ENCODE measurements at places on chromosomes 12 and 14.

DNA sequence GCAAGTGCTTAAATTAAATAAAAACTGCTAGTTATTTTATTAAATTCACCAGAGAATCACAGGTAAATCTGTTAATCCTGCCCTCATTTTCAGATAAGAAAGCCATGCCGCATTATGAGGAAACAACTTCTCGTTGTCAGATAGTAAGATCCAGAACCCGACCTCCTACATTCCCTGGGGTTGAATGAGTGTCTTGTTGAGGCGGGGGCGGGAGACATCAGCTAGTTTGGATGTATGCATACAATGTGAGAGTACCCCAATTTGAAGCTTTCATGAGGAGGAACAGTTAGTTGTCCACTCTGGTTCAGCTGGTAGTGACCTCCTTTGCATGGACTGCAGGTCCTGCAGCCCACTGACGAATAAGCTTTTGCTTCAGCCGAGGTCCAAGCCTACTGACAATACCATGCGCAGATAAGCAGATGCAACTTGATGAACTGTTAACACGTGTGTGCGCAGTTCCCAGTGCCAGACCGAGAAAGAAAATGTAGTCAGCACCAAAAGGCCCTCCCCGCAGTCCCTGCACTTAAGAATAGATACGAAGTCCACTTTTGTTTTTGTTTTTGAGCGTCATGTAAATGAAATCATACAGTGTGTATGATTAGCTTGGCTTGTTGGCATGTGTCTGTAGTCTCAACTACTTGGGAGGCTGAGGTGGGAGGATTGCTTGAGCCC lies 34.9 kb downstream of the EVL start:
- DNase-seq: no peak

- DNase-seq: no peak
Observed at GRCh38 chr14:90575336-90575735, 178.5 kb downstream of the CALM1 start.

- no peak for DNase-seq
Observed at GRCh38 chr12:132524405-132524804, 34.5 kb downstream of the FBRSL1 start.

GRCh38 chr14:64713677-64714076 lies 9.5 kb downstream of the PLEKHG3 start:
- no peak for DNase-seq

- no peak for DNase-seq
Observed at GRCh38 chr12:102169922-102170621, 27.6 kb downstream of the PMCH start.

GRCh38 chr14:105526776-105527380 lies 495 bp downstream of the TMEM121 start:
- DNase-seq: no peak

DNA sequence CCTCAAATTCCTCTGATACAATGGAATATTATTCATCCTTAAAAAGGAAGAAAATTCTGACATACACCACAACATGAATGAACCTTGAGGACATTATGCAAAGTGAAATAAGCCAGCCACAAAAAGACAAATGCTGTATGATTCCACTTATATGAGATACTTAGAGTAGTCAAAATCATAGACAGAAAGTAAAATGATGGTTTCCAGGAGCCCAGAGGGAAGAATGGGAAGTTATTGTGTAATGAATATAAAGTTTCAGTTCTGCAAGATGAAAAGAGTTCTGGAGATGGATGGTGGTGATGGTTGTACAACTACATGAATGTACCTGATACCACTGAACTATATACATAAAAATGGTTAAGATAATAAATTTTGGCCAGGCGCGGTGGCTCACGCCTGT lies 18.3 kb downstream of the VWF start:
- DNase-seq: no peak

DNA sequence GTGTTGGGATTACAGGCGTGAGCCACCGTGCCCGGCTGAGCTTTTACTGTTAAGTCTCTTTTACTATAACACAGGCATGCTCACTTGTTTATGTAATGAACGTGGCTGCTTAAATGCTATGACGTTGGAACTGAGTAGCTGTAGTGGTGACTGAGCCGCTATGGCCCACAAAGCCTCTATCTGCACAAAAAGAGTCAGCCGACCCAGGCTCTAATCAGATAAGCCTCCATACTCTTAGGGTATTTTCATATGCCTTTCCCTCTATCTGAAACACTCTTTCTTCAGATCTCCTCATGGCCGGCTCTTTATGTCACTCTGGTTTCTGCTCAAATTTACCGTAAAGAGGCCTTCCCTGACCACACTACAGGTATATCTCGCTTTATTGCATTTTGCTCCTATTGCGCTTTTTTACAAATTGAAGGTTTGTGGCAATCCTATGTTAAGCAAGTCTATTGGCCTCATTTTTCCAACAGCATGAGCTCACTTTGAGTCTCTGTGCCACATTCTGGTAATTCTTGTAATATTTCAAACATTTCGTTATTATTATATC lies 8.0 kb downstream of the SLC2A14 start:
- DNase-seq: no peak

DNA sequence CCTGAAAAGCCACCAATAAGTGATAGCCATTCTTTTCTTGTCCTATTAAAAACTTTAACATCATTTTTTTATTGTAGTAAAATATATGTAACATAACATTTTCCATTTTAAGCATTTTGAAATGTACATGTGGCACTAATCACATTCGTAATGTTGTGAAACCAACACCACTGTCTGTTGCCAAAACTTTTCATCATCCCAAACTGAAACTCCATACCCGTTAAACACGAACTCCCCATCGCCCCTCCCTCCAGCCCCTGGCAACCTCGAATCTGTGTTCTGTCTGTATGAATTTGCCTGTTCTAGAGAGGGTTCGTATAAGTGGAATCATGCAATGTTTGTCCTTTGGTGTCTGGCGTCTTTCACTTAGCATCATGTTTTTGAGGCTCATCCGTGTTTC lies 75.9 kb downstream of the CCDC92 start:
- DNase-seq: no peak

DNA sequence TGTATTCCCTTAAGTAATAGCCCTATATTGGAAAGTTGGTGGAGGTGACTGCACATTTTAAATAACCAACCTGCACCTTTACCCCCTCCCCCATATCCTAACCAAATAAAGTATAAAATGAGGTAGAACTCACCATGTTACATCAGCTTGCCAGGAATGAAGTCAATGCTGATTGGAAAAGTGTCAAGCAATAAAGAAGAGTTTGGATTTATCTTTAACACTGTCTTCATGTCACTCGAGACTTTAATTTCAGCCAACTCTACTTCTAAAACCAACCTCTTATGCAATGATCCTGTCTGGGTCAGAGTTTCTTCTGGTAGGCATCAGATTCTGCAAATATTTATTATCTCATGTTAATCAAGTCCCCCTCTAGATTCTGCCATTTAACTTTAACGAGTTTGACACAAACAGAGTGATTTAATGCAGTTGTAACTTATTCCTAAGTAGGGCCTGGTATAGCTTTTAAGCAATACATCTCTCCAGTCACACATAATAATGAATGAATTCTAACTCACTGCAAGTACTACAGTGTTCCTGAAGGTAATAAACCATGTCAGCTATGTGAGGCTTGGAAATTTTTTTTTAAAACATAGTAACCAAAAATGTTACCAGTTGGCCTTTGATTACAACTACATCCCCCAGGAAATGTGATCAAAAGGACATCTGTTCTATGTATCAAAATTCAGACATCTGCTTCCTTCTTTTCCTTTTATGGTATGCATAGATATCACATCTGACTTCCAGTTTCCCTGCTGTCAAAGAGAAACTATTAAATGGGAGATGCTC lies 98.7 kb downstream of the ERGIC2 start:
- DNase-seq: no peak

DNA sequence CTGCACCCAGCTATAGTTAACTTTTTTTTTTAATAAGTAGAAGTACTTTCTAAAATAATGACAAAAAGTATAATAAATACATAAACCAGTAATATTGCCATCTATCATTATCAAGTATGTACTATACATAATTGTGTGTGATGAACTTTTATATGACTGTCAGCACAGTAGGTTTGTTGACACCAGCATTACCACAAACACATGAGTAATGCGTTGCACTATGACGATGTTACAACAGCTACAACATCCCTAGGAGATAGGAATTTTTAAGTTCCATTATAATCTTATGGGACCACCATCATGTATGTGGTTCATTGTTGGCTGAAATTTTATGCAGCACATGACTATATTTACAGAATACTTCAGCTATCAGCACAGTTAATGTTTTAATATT lies 62.9 kb upstream of the VSX2 start:
- no peak for DNase-seq

DNA sequence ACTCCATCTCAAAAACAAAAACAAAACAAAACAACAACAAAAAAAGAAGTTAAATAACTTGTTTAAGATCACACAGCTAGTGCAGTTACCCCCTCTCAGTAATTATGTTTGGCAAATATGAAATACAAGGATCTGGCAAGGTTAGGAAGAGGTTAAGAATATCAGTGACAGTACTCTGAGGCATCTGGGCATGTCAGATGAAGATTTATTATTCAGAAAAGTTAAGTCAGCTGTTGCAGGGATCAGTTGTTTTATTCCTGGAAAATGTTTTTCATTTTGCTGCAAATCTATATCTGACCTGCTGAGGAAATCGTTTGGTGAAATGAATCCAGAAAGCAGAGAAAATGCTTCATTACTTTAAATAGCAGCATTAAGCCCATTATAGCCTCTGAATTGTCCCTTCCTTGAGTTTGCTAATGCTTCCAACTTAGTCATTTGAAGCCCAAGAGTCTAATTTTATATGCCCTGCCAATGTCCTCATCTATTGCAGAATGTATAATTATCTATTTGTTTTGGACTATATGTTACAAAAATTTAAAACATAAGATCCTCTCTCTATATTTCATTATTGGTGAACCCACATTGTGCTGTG lies 8.1 kb downstream of the GPX2 start:
- no peak for DNase-seq

DNA sequence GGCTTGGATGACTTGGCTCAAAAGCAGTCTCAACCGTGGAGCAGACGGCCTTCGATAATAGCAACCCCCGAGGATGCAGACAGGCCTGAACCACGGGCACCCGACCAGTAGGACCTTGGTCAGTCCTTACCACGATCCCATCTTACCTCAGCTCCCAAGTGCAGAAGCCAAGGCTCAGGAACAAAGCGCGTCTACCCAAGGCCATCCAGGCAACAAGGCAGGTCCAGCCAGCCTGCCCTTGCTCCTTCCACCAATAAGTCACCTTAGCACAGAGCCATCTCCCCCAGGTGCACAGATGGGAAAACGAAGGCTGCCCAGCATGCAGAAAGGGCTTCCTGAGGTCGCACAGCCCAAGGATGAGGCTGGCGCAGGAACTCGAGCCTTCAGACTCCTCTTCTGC lies 77.3 kb downstream of the BCL11B start:
- DNase-seq: no peak

DNA sequence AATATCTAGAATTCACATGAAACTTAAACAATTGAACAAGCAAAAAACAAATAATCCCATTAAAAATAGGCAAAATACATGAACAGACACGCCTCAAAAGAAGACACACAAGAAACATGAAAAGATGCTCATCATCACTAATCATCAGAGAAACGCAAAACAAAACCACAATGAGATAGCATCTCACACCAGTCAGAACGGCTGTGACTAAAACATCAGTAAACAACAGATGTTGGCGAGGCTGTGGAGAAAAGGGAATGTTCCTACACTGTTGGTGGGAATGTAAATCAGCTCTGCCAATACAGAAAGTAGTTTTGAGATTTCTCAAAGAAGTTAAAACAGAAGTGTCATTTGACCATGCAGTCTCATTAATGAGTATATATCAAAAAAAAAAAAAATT lies 121.3 kb downstream of the PTPRO start:
- DNase-seq: no peak

DNA sequence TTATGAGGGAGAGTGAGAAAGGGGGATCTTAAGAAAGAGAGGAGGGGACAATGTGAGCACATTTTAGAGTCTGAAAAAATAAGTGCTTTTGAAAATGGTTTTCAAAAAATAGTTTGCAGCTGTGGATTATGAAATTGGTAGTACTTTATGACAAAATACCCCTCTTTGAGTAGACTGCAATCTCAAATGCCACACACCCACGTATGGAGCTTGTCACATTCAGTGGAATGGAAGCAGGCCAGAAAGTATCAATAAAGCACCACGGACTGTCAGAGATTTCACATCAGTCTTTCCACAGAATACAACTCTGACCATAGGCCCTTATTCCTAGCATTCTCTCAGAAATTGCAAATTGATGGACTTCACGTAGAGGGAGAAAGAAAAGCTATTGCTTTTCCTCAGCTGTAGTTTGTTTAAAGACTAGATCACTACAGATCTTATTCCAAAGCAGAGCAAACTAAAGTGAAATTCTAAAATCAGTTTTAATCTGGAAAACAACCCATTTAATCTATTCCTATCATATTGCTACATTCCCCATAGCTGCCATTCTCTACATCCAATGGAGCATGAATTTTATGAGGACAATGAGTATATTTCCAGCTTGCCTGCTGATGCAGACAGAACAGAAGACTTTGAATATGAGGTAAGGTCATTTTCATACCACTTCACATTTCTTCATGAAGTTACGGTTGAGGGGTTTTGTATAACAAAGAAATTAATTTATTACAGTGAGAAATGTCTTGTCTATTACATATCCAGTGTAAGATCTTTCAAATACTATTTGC lies 321.3 kb downstream of the PDZRN4 start:
- no peak for DNase-seq

DNA sequence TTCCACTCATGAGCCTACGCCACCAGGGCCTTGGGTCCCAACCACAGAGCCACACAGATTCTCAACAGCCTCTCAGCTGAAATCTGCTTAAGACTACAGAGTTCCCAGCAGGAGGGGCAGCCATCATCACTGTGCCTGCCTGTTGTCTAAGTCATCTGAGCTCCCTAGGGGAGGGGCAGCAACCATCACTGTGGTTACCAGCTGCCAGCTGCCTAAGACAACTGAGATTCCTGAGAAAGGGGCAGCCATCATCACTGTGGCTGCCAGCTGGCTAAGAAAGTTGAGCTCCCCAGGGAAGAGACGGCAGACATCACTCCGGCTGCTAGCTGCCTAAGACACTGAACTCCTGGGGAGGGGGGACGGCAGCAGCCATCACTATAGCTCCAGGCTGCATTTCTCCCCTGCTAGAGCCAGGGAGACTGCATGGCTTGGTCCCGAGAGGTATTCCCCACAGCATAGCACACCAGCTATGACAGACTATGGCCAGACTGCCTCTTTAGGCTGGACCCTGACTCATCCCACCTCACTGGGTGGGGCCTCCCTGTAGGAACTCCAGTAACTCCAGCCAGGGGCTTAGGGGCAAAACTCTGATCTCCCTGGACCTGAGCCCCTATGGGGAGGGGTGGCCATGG lies 37.2 kb upstream of the C14orf132 start:
- DNase-seq: no peak

DNA sequence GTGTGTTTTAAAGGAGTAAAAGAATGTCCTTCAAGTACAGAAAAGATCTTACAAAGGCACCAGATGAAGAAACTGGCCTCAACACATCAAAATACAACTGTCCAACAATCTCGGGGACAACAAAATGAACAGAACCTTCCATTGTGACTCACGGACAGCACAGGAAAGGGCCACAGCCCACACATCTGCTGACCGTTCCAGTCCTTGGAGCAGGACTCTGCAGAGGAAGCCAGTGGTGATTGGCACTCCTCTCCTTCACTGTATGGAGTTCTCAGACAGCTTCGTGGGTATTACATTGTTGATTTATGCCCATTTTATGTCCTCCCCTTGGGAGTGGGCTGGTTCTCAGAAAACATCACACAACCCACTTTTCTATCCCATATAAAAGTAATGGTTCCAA lies 32.5 kb upstream of the TC2N start:
- no peak for DNase-seq

- DNase-seq: no peak
Observed at GRCh38 chr12:27619308-27619707, 76.9 kb upstream of the REP15 start.
